Cardiac septum (tissue), 1 donor: ENCODE measurements at places on chromosomes 1 and 21. TPM values are rescaled to one million over a fixed set of nuclear protein-coding genes. Genes with fewer than 3 reads are reported as not detected.
A peak's percentile ranks its signal among the peaks of the same experiment; 100 is the strongest.

TCEA3 gene
- 46.0 TPM for total RNA-seq

SLAMF6 gene
- total RNA-seq, result 0.13 TPM

RGS8 gene
- not detected for total RNA-seq

HMCN1 gene
- total RNA-seq, result 7.3 TPM

UTP11 gene
- 29.8 TPM for total RNA-seq

DMRTA2 gene
- total RNA-seq, result 0.08 TPM

L1TD1 gene
- 0.67 TPM for total RNA-seq

CELA2B gene
- not detected for total RNA-seq

LCE1A gene
- not detected for total RNA-seq

GRCh38 chr21:34054259-34054658 lies 19.1 kb upstream of the MRPS6 start:
- no peak for DNase-seq

DNA sequence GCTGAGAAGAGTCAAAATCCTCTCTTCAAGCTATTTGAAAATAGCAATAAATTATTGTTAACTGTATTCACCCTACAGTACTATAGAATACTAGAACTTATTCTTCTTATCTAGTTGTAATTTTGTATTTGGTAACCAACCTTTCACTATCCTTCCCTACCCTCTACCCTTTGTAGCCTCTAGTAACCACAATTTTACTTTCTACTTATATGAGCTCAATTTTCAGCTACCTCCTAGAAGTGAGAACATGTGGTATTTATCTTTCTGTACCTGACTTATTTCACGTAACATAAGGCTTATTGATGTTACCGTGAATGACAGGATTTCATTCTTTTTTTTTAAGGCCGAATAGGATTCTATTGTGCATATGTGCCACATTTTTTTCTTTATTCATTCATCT lies 30.0 kb downstream of the ZC3H11B start:
- DNase-seq, result no peak

- no peak for DNase-seq
These were observed 82.3 kb downstream of the DENND1B start for GRCh38 chr1:197692965-197693364.

- DNase-seq, result no peak
These were observed 8.6 kb upstream of the IFNAR1 start for GRCh38 chr21:33315946-33316710.

DNA sequence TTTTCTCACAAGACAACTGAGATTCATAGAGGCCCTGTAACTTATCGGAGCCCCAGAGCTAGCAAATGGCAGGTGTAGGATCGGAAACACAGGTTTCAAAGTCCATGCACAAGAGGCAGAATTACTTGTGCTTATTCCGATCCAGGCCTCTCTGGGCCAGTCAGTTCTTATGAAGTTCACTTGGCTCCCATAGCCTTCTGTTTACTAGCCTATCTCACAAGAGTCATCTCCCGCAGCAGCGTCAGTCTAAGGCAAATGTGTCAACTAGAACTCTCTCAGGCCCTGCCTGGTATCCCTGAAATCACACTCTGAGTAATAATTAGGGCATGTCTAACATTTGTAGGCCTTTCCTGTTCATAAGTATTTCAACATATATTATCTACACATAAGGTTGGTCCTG lies 43.3 kb downstream of the PHC2 start:
- DNase-seq, result no peak

- DNase-seq, result no peak
These were observed 94.7 kb downstream of the SIK1 start for GRCh38 chr21:43331962-43332828.

- DNase-seq, result no peak
These were observed 13.3 kb upstream of the SYNC start for GRCh38 chr1:32715901-32716311.

DNA sequence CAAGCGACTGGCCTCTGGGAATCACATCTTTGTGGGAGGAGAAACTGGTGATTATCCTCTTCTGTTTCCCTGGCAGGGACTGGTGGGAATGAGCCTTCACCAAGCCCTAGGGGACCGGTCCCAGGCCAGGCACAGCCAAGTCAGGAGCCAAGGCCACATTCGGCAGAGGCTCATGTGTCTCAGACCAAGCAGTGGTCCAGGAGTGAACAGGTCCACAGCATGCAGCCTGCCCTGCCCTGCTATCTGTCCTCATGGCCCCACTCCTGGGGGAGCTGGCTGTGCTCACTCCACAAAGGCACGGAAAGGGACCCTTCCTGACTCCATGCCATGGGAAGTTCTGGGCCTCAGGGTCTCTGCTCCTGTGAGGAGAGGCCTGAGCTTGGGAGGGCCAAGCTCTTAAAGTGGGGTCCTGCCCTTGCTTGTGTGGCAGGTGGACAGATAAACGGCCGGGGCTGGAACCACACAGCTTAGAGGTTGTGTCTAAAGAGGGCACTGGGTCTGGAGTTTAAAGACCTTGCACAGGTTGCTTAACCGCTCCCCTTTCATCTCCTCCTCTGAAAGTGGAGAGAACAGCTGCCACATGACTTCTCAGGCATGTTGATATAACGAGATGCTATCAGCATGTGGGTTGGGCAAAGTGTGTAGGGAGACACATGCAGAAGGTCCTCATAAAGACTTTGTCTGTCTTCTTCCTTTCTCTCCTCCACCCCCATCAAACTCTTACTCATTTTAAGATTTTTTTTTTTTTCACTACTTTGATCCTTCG lies 57.5 kb downstream of the CASQ2 start:
- DNase-seq, result no peak

GRCh38 chr1:107965110-107965991 lies at the start of gene VAV3:
TSS of gene VAV3 (minus strand) at chr1:107965180. CDS start at chr1:107964869, 311 bp downstream.
- DNase-seq, result peak; percentile 91

GRCh38 chr1:31010086-31010989 lies 55.2 kb downstream of the PUM1 start:
- DNase-seq, result no peak

- no peak for DNase-seq
These were observed 3.0 kb downstream of the AURKAIP1 start for GRCh38 chr1:1371746-1372711.

GRCh38 chr1:63305043-63305442 lies 17.3 kb upstream of the FOXD3 start:
- no peak for DNase-seq

DNA sequence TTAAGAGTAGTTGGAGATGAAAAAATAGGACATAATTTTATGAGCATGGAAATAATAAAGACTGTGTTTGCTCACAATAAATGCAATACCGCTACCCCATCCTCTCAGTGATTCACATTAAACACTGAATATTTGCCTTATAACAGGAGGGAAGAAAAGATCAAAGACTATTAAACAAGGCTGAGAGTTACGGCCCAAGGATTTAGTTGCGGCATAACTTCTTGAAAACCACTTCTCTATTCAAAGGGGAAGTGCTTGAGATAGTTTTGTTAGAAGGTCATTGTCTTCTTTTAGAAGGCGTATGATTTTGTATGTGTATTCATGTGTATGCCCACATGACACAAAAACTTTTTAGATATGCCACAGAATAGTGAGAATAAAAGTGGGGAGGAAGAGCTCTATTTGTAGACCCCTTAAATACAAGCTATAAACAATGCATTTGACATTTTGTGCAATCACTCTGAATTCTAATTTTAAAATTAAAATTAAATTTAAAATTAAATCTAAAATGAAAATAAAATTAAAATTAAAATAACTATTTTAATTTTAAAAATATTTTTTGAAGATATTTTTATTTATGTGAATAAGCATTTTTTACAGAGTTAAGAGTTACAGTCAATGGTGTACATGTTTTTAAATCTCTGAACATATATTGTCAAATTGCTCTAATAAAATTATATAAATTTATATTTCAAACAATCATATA lies 986.6 kb upstream of the ADAMTS5 start:
- no peak for DNase-seq

DNA sequence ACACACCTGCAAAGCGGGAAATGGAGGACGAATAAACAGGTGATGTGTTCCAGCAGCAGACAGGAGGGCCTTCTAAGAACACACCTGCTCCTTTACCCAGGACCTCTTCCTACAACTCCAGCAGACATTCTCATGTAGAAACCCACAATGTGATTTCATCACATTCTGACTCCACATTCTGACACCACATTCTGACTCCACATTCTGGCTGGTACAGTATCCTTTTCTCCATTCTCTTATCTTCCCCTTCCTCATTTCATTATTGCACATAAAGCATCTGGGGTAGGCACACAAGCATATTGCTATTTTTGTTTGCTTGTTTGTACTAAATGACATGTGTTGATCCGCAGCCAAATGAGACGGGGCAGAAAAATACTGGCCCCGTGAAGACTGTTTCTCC lies 3.6 kb upstream of the ZNF124 start:
- DNase-seq, result no peak

GRCh38 chr1:207787776-207788175 lies 35.9 kb downstream of the CD46 start:
- no peak for DNase-seq

GRCh38 chr1:67686267-67687197 lies 1.5 kb downstream of the GADD45A start:
- peak; percentile 89 for DNase-seq

- no peak for DNase-seq
These were observed 96.6 kb upstream of the B3GALT2 start for GRCh38 chr1:193283016-193283415.

DNA sequence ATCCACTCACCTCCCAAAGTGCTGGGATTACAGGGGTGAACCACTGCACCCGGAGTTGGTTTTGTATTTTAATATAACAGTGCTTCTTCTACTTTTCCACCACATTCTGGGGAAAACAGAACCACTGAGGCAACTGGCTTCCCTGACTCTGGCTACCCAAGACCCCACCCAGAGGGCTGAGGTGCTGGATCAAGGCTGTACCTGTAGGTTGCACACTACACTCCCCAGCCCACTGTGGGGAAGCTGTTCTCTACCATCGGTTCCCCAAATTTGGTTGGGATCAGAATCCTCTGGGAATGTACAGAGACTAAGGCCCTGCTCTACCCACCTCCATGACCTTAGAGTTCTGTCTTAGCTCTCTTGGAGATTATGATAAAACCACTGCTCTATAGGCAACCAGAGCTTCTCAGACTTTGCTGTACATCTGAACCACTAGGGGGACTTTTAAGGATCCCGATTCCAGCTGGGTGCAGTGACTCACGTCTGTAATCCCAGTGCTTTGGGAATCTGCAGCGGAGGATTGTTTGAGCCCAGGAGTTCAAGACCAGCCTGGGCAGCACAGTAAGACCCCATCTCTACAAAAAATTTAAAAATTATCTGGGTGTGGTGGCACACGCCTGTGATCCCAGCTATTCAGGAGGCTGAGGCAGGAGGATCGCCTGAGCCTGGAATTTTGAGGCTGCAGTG lies 51.6 kb downstream of the GNG4 start:
- DNase-seq, result no peak

DNA sequence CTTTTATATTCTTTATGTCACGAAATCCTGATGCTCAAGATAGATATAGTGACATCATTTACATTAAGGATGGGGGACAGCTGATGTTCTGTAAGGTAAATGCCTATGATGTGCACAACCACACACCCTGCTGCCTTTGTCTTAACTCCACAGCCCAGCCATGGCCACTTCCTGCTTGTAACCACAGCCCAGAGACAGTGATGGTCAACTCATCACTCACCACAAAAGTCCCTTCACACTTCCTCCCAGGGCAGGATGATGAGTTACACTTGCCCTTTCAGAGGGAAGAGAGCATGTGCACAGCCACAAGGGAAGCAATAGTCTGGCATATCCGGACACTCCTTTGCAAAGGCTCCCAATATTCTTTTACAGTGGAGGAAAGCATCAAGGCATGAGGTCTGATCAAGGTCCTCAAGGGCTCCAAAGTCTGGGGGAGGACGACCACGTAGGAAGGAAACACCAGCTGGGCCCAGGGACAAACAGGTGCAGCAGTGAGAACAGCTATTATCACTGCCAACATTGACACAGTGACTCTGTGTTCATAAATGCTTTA lies 53.8 kb downstream of the PLPP3 start:
- DNase-seq, result peak; percentile 84

DNA sequence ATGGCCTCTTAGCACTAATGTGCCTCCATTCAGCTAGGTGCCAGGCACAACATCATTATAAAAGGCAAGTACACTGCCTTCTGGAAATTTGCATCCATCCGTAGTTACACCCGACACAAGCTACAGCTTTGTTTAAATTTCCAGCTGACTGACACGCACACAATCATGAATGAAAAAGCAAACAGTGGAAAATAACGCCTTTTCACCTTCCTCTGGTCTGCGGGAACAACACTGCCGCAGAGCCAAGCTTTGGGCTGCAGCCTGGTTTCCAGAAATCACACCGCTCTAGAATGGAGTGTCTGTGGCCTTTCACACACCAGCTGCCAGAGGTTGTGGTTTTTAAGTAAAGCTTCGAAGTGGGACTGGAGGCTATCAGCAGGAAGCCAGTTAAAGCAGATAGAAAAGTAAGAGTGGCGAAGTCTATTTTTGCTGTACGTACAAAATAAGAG lies 142.8 kb upstream of the COA6 start:
- DNase-seq, result no peak

DNA sequence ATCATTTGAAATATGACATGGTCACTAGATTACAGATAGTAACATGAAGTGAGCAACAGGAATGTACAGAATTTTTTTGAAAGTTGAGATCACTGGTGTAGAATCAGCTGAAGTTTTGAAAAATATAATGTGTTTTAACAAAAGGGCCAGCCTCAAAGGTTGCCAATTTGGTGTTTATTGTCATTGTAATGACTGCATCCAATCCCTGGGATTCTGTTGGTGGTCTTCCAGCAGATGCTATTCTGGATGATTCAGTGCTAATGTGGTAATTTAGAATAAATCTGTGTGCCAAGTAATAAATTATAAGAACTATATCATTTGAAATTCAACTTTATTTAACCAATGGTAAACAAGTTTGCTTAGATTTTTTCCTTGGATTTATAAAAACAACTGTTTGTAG lies 436.4 kb upstream of the PKN2 start:
- no peak for DNase-seq

GRCh38 chr21:36135391-36136102 lies 668 bp downstream of the CBR3 start:
- DNase-seq, result peak; percentile 79

- DNase-seq, result no peak
These were observed 1.5 kb downstream of the CD2 start for GRCh38 chr1:116755681-116756080.

GRCh38 chr1:167757433-167758309 lies 35.9 kb downstream of the MPZL1 start:
- DNase-seq, result no peak

GRCh38 chr1:168918860-168919741 lies 187.4 kb upstream of the ATP1B1 start:
- DNase-seq, result no peak

- no peak for DNase-seq
These were observed 8.6 kb downstream of the BEND5 start for GRCh38 chr1:48767975-48768510.

- DNase-seq, result no peak
These were observed 10.6 kb downstream of the VCAM1 start for GRCh38 chr1:100730130-100730529.

GRCh38 chr1:52550447-52550846 lies 2.4 kb downstream of the TUT4 start:
- no peak for DNase-seq

GRCh38 chr1:6989212-6990159 lies 204.2 kb downstream of the CAMTA1 start:
- no peak for DNase-seq
